WTC11 (cell line): ENCODE measurements at places on chromosomes 7 and 10.

GRCh38 chr10:48296576-48297098, 9.8 kb upstream of the MAPK8 start:
- no peak for DNase-seq

- DNase-seq, result no peak
Measured at GRCh38 chr10:35394411-35394851, 58.1 kb downstream of the CCNY start.

DNA sequence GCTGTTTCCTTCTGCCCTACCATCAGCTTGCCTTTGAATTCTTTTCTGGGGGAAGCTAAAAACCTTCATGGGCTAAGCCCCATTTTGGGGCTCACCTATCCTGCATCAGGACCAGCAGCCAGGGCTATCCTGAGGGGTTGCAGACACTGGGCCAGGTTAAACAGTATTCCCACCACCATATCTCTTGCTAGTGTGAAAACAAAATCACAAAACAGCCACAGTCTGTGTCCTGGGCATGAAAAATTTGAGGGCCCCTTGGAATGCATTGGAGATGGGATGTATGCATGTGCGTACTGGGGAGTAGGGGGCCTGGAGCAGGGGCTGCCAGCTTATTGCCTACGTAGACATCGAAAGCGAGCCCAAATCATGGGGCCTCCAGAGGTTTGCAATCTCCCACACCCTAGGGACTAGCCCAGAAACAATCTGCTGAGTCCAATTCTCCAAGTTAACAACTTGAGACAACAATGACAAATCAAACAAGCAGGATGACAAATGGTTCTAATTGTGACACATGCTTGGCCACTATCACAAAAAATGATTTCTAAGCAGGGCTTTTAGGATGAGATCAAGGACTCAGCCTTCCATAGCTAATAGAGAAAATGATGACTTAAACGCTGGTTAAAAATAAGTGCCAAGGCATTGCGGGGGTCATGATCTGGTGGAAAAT, 557.1 kb downstream of the KCNMA1 start:
- no peak for DNase-seq

GRCh38 chr7:140230861-140231770, 54.3 kb upstream of the KDM7A start:
- DNase-seq, result peak; percentile 90

- no peak for DNase-seq
Measured at GRCh38 chr7:122225874-122226273, 78.7 kb downstream of the FEZF1 start.

DNA sequence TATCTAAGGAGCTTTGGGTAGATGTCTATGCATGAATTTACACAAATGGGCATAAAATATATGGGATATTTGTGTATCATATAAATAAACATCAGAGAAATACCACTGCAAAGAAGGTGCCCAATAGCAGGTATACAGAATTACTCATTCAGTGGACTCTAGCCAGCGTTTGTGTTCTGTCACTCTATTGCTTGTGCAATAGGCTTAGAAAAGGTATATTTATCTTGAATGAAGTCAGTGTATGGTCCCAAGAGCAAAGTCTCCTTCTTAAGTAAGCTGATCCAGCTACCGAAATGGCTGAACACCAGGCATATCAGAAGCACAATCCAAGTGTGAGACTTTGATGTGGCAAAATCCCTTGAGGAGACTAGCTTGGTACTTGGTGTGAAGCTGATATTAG, 1058.4 kb downstream of the SORCS1 start:
- DNase-seq, result no peak
